ENCODE measurements at places on chromosomes 3 and 15. TPM values are rescaled to one million over a fixed set of nuclear protein-coding genes. Genes with fewer than 3 reads are reported as not detected.

CKMT1A gene
- 14.0 TPM for polyA plus RNA-seq

CD80 gene
- polyA plus RNA-seq = not detected

COLQ gene
- 9.7 TPM for polyA plus RNA-seq

IQCF5 gene
- polyA plus RNA-seq = not detected

GOLGA6L4 gene
- polyA plus RNA-seq = 8.4 TPM

Measured in neural cell (in vitro differentiated cells).